ENCODE measurements at places on chromosomes 13 and 19. TPM values are rescaled to one million over a fixed set of nuclear protein-coding genes. Genes with fewer than 3 reads are reported as not detected.

ZNF177 gene
- total RNA-seq: 10.6 TPM

CYP4F8 gene
- total RNA-seq: not detected

PSG11 gene
- total RNA-seq: not detected

CYP4F3 gene
- total RNA-seq: not detected

ZNF729 gene
- not detected for total RNA-seq

PEAK3 gene
- not detected for total RNA-seq

POU4F1 gene
- total RNA-seq: 0.11 TPM

U2AF1L4 gene
- total RNA-seq: 11.6 TPM

ZNF416 gene
- total RNA-seq: 10.1 TPM

LENG9 gene
- 2.2 TPM for total RNA-seq

IGFL1 gene
- not detected for total RNA-seq

DNAAF3 gene
- total RNA-seq: 8.7 TPM

ZSCAN4 gene
- total RNA-seq: not detected

TSKS gene
- 0.31 TPM for total RNA-seq

ATP11A gene
- total RNA-seq: 117 TPM

SIGLEC5 gene
- not detected for total RNA-seq

SBSN gene
- total RNA-seq: not detected

LRRC63 gene
- total RNA-seq: not detected

CYP2A6 gene
- not detected for total RNA-seq

SMIM44 gene
- not detected for total RNA-seq

IGFL3 gene
- total RNA-seq: 0.38 TPM

ADGRE1 gene
- total RNA-seq: not detected

HSPB6 gene
- 1.2 TPM for total RNA-seq

CABP5 gene
- total RNA-seq: not detected

OR2Z1 gene
- total RNA-seq: not detected

LILRA1 gene
- total RNA-seq: not detected

EPN1 gene
- total RNA-seq: 149 TPM

Measured in endodermal cell (in vitro differentiated cells).